Activated naive CD4-positive, alpha-beta T cell (primary cell): ENCODE measurements at places on chromosomes 4 and X.

DNA sequence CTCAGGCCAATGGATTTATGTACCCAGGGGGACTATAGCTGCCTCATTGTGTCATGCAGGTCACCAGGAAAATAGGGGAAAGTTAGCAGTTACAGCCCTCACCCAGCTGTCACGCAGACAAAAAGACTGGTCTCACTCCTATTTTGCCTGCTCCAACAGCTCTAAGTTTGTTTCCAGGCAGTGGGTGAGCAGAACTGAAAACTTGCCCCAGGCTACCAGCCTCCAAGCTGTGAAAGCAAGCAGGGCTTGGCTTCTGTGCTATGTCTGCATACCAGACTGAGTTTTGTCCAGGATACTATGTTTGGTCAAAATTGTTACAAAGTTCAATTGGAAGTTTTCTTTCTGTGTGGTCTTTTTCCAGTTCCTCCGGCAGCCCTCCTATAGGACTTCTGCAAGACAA is 628.4 kb downstream of the FAM133A start:
- no peak for DNase-seq

GRCh38 chr4:39541987-39542610 is 14.9 kb upstream of the UGDH start:
- DNase-seq, result no peak

DNA sequence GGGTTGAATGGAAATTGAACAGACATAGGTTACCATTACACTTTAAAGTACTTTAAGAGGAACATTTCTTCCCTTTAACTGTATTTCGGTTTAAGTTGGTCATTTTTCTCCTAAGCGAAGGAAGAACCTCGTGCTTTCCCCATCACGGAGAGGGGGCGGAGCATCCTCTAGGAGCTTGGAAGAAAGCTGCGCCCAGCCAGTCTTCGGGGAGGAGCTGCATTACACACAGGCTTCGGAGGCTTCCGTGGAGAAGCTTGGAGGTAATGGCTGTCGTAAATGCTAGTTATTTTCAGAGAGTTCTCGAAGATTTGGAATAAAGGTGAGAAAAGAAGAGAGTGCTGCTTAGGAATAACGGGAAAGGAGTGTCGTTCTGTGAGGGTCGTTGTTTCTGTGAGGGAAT is at the start of gene PWWP3B:
TSS of gene PWWP3B (plus strand) at position 199 of the 400 bp plus-strand sequence. CDS start 37,128 bp downstream, outside the sequence.
- DNase-seq, result no peak

DNA sequence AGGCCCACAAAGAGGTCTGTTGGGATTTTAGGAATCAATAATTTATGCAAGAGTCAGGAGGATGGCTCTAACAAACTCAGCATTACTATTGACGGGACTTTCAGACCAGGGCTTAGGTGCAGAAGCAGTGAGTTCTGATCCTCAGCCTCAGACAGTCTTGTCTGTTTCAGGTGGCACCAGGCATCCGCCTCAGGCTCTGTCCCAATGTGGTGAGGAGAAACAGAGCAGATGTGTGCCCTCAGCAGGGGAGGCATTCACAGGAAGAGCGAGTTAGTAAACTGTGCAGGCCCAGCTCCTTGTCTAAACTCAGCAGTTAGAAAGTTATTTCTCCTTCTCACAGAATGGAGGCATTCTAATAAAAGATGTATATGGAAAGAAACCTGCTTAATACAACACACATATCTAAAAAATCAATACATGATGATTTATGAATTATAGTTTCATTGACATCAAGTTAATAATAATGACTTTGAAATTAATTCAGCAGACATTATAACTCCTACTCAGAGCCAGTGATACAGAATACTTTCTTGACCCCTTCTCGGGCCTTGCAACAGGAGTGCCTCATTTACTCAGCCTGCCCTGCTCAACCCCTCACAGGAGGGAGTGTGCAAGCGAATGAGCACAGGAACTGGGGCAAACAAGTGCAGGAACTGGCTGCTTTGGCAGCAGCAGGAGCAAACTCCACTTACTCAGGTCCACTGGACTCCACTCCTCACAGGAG is 202.8 kb upstream of the SMIM31 start:
- no peak for DNase-seq

GRCh38 chr4:155119006-155119405 is 89.4 kb upstream of the NPY2R start:
- DNase-seq, result no peak

DNA sequence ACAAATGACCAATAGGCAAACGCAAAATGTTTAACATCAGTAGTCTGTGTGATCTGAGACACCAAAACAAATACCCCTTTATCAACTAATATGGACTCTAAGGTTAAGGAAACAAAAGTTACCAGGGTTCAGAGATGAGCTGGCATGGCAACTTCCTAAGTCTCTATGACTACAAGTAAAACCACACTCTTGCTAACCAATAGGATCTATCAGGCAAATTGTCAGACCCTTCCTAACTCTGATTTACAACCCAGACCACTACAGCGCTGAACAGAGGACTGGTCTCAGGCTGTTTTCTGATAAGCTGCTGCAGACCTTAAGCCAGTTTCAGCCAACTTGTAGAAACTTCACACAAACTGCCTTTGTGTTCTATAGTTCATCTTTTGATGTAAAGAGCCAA is 608.0 kb downstream of the TLL1 start:
- DNase-seq, result no peak

- peak; percentile 51 for DNase-seq
Observed at GRCh38 chrX:71098302-71098701, 2.7 kb downstream of the FOXO4 start.

DNA sequence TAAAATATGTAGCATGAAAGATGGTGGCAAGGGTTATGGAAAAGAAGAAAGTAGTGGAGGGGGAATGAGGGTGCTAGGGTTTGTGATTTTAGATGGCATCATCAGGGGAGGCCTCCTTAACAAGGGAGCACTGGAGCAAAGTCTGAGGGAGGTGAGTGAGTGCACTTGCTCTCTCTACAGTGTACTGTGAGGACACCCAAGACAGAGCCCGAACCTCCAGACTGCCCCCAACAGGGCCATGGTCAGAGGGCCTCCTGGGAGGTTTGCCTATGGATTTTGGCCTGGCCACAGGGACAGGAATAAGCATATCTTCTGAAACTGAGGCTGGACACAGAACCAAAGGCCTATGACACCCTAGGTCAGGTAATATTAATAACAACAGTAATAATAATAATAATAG is 21.4 kb upstream of the PJA1 start:
- DNase-seq, result no peak

- no peak for DNase-seq
Observed at GRCh38 chr4:109462297-109462696, 28.7 kb downstream of the SEC24B start.

- no peak for DNase-seq
Observed at GRCh38 chr4:1112174-1112820, 1.1 kb downstream of the RNF212 start.

GRCh38 chr4:74466242-74466641 is 21.3 kb downstream of the AREG start:
- DNase-seq, result no peak

DNA sequence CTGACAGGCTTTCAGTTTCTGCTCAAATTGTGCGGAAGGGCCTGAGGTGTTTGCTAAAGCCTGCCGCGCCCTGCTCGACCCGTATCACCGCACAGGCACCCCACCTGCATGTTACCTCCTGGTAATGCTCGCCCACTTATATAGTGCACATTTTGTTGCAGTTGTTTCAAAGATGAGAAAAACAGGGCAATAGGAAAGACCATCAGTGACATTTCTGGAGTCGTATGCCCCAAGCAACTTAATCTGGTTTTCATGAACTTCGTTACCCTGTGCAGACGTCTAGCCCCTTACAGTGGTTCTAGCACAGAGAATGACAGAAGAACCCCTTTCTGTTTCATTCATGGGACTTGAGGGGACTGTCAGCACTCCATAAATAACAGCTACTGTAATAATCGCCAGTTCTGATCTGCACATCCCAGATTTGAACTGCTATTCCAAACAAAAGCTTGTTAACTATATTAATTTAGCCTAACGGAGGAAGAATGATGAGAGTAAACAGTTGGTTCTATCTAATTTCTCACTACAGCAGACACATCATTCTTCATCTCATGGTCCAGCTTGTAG is 940 bp upstream of the DCTD start:
- DNase-seq, result no peak

GRCh38 chr4:185911556-185912064 is 99.6 kb upstream of the SORBS2 start:
- DNase-seq, result no peak

GRCh38 chrX:48972220-48973164 is 848 bp upstream of the KCND1 start:
- DNase-seq, result no peak
